ENCODE measurements at places on chromosomes 3 and 15.

GRCh38 chr3:17747174-17747889 lies 4.9 kb upstream of the TBC1D5 start:
- DNase-seq, result no peak

- DNase-seq, result no peak
Observed at GRCh38 chr3:127728417-127729015, 55.8 kb downstream of the ABTB1 start.

DNA sequence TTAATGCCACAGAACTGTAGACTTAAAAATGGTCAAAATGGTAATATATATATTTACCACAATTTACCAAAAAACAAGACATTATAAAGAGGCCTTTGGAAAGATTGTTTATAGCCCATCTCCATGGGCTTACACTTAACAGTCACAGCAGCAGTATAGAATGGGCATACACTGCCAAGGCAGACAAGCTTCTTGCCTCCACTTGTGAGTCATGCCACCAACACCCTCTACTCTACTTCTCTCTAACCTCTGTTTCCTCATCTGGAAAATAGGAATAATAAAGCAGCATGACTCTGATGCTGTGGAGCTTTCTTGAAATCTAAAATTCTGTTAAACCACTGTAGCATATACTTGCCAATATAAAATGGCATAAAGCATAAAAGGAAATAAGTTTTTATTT lies 14.4 kb upstream of the GPR156 start:
- no peak for DNase-seq

DNA sequence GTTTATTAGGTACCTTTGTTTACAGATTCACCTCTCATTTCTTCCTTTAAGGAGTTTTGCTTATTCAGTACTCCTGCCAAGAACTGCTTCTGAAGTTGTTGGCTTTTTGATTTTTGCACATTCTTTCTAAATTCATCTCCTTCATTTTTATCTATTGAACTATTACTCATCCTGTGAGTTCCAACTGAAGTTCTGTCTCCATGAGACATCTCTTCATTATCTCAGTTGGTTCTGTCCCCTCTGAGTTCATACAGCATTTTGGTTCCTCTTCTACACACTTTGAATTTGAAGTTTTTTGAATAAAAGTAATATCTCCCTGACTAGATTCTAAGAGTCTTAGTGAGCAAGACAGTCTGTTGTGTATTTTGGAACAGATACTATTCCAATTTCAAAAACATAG lies 299.7 kb downstream of the OTOL1 start:
- no peak for DNase-seq

DNA sequence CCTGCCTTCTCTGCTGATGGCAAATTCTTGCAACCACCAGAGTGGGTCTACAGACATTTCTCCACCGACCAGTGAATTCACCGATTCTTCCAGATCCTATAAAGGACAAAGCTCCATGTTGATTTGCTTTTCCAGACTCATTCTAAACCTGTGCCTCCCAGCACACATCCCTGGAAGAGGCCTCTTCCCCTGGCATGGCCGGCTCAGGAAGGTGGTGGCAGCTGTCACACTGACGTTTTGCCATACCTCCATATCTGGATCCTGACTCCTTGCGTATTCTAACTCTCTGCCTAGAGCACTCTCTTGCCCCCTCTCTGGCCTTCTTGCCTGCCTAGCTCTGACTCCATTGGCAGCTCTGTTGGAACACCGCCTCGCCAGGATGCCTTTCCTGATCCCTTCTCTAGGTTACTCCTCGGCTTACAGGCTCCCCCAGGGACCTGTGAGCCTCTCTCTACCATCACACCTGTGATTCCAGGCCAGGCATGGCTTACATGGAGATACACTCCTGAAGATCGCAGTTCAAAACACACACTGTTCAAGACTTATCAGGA lies 31.0 kb downstream of the SLCO2A1 start:
- no peak for DNase-seq

- no peak for DNase-seq
Observed at GRCh38 chr3:10992943-10993728, 588 bp downstream of the SLC6A1 start.

DNA sequence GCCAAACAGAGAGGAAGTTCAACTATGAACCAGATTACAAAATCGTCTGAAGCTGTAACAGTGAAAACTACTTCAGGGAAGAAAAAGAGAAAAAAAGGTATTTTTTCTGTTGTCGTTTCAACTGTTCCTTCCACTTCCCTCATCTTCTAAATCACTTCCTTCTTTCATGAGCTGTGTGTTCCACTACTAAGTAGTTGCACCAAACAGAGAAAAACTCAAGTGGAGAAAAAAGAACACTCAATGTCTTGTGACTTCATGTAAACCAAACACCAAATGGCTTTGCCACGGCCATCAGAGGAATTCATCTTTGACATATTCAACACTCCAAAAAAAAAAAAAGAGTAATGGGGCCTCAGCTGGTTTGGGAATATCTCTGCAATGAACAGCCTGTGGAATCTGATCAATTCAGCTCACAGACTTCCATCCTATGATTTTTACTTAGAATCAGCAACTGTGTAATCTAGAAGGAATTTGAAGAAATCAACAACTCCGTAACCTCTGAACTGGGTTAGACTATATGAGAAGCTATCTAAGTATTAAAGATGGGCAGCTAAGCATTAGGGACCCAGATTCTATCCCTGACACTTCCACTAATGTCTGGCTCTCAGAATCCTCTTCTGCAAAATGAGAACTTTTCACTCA lies 47.5 kb upstream of the RNF7 start:
- no peak for DNase-seq

DNA sequence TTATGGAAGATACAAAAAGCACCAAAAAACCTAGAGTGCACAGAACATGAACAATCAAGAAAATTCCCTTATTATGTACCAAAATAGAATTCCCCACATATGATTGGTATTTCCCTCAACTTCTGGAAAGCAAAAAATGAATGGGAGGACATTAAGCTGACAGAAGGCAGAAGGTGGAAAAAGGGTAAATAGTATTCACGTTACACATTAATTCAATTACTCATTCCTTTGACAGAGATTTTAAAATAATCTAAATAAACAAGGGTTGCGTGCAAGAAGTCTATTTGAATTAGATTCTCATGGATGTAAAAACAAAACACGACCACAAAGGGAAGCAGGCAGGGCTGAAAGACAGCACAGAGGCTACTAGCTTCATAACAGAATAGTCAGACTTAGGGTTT lies 260.5 kb upstream of the ZPLD1 start:
- no peak for DNase-seq

GRCh38 chr3:60707452-60708020 lies 543.7 kb downstream of the FHIT start:
- DNase-seq, result no peak

Data from GM04504 (cell line).